ENCODE measurements at places on chromosomes 7 and 10. TPM values are rescaled to one million over a fixed set of nuclear protein-coding genes. Genes with fewer than 3 reads are reported as not detected.

The PDE1C gene
- polyA plus RNA-seq: not detected

The PRF1 gene
- polyA plus RNA-seq: 65.0 TPM

DNA sequence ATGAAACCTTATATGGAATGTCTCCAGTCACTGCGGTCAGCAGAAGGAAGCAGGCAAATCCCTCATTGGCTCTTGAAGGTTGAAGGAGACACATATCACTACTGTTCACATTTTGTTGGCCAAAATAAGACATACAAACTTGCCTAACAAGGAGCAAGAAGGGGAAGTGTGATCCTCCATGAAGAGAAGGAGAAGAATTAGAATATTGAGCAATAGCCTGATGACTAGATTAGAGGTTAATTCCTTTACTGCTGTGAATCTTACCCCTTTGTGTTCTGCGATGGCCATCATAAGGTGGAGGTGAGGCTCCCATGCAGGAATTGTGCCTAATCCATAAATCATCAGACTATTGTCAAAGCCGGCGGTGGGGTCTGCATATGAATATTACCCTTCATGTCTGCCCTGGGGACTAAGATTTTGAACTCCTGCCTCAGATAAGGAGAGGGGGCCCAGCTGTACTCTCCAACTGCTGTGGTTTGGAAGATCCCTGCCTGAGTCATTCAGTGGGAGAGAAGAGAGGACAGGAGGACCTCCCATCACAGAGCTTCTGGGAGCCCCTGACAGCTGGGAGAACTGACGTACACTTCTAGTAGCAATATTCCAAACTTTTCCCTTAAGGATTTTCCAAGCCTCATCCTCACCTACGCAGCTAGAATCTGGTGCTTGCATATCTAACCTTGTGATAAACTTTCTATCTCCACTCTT, 398.5 kb downstream of the REEP3 start:
- DNase-seq: no peak
- H3K36me3 ChIP-seq: no peaks in the 10 kb centered on the region
- H3K27me3 ChIP-seq: no peaks in the 10 kb centered on the region
- no peak overlapping the region for H3K4me3 ChIP-seq

DNA sequence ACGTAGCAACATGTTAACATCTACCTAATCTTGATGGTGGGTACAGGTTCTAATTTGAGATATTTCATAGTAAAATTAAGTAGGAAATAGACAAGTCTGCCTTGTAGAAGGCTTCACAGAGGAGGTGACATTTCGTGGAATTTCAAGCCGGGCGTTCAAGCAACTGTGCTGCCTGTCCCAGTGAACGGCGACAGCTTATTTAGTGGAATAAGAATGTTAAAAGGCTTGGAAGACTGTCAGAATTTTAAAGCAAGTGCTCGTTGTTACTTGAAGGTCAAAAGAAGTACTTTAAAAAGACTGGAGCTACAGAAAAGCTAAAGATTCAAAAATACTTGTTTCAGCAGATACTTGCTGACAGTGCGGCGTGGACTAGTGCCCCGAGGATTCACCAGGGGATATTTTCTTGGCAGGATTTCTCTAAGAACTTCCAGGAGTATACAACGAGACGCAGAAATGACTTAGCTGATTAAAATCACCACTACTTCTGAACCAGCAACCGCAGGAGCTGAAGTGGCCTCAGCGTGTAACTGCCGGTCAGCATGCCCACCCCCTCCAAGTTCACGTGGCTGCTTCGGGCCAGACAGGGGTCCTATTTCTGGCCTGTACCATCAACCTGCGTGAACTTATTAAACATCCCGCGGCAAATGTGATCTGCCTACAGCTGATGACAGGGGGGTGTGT, 46.5 kb downstream of the CTBP2 start:
- DNase-seq: no peak
- H3K27ac ChIP-seq: no peak overlapping the region
- H3K36me3 ChIP-seq: no peaks in the 10 kb centered on the region
- no peak overlapping the region for H3K4me3 ChIP-seq
- no peaks in the 10 kb centered on the region for H3K27me3 ChIP-seq
- no peaks in the 10 kb centered on the region for H3K4me1 ChIP-seq

The ZRANB1 gene
- 9.2 TPM for polyA plus RNA-seq

The TCAF2 gene
- polyA plus RNA-seq: 9.1 TPM

All from CD4-positive, alpha-beta memory T cell (primary cell).